Left ventricle myocardium superior (tissue), 1 donor: ENCODE measurements at places on chromosomes 13 and 19. TPM values are rescaled to one million over a fixed set of nuclear protein-coding genes. Genes with fewer than 3 reads are reported as not detected.

PSG7 gene
- not detected for total RNA-seq

UBE2L5 gene
- not detected for total RNA-seq

PCCA gene
- 72.5 TPM for total RNA-seq

ZNF829 gene
- 2.8 TPM for total RNA-seq

IGFL1 gene
- total RNA-seq = not detected

KCTD4 gene
- total RNA-seq = not detected

GNA15 gene
- 2.1 TPM for total RNA-seq

IFNL1 gene
- not detected for total RNA-seq

ACP7 gene
- total RNA-seq = not detected

TMEM38A gene
- 50.5 TPM for total RNA-seq

IZUMO2 gene
- total RNA-seq = not detected

PKN1 gene
- 162 TPM for total RNA-seq

KISS1R gene
- not detected for total RNA-seq

PGLYRP2 gene
- total RNA-seq = not detected

GJB6 gene
- not detected for total RNA-seq

ZNF560 gene
- total RNA-seq = not detected

ZNF382 gene
- 17.4 TPM for total RNA-seq

SIX5 gene
- 26.1 TPM for total RNA-seq

ZBTB45 gene
- 10.4 TPM for total RNA-seq

ZNF649 gene
- total RNA-seq = 8.1 TPM

TYROBP gene
- total RNA-seq = 28.5 TPM

EMC10 gene
- 79.5 TPM for total RNA-seq

PLIN4 gene
- total RNA-seq = 235 TPM

ATP11A gene
- total RNA-seq = 102 TPM

ZBTB32 gene
- total RNA-seq = not detected

VSTM1 gene
- not detected for total RNA-seq

PIP5K1C gene
- 34.7 TPM for total RNA-seq

SHC2 gene
- 11.0 TPM for total RNA-seq

LILRA5 gene
- 1.2 TPM for total RNA-seq

PLPP2 gene
- 0.27 TPM for total RNA-seq

MUC16 gene
- 0.94 TPM for total RNA-seq

HCN2 gene
- total RNA-seq = 14.3 TPM

RNF113B gene
- not detected for total RNA-seq

CD177 gene
- 0.22 TPM for total RNA-seq

SPIB gene
- not detected for total RNA-seq

TMTC4 gene
- 8.4 TPM for total RNA-seq

SPHK2 gene
- total RNA-seq = 7.2 TPM

ZFR2 gene
- not detected for total RNA-seq

PALM3 gene
- total RNA-seq = not detected

TJP3 gene
- total RNA-seq = 0.22 TPM

TGFBR3L gene
- 11.4 TPM for total RNA-seq

CASP14 gene
- total RNA-seq = not detected

NMRK2 gene
- total RNA-seq = 1,046 TPM

FCAR gene
- total RNA-seq = 0.32 TPM

PGLYRP1 gene
- 0.50 TPM for total RNA-seq

IGFL3 gene
- total RNA-seq = not detected
